Cardiac muscle cell (in vitro differentiated cells and primary cell): ENCODE measurements at places on chromosomes 12 and 14. TPM values are rescaled to one million over a fixed set of nuclear protein-coding genes. Genes with fewer than 3 reads are reported as not detected.
A peak's percentile ranks its signal among the peaks of the same experiment; 100 is the strongest.

Gene TBC1D30
- 0.57 and 1.4 TPM in 2 replicates for total RNA-seq

Gene KLRC2
- not detected in 2 replicates for total RNA-seq

DNA sequence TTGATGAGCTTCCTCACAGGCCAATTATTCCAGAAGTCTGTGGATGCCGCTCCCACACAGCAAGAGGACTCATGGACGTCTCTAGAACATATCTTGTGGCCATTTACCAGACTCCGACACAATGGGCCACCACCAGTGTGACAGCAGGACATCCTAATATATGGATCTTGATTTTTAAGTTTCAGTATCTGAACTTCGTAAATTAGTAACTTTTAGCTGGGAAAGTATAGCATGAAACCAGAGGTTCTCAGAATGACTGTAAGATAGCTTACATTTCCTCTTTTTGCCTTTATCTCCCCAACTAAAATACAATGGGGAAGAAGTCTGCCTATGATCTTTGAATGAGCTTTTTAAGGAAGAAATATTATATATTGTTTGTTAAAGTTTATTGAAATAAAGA, 87.0 kb downstream of the DNAI7 start:
- no peak overlapping the region for H3K27ac ChIP-seq
- no peak overlapping the region for H3K4me3 ChIP-seq
- DNase-seq = no peak
- H3K4me1 ChIP-seq = no peaks in the 10 kb centered on the region

DNA sequence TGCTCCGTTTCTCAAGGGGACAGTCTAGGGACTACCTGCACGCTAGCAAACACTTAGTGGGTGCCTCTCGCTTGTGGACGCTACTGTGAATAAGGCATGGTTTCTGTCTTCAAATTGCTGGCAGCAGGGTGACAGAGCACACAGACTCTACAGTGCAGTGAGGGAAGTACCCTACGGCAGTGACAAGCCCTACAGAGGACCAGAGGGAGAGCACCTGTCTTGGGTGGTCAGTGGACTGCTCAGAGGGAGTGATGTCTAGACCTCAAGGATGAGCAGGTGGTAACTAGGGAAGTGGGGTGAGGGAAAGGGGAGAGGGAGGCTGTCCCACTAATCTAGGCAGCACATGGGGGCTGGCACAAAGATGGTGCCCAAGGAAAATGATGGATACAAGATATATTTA, 160.5 kb downstream of the RBM19 start:
- DNase-seq = no peak
- no peak overlapping the region for H3K4me3 ChIP-seq
- H3K27ac ChIP-seq = no peak overlapping the region
- H3K27me3 ChIP-seq = no peaks in the 10 kb centered on the region
- H3K36me3 ChIP-seq = no peaks in the 10 kb centered on the region
- H3K4me1 ChIP-seq = no peaks in the 10 kb centered on the region

GRCh38 chr12:9751204-9752144, 9.2 kb downstream of the CD69 start:
- no peaks in the 10 kb centered on the region for H3K4me1 ChIP-seq
- H3K4me3 ChIP-seq = no peak overlapping the region
- DNase-seq = peak; percentile 49
- H3K27me3 ChIP-seq = no peaks in the 10 kb centered on the region

DNA sequence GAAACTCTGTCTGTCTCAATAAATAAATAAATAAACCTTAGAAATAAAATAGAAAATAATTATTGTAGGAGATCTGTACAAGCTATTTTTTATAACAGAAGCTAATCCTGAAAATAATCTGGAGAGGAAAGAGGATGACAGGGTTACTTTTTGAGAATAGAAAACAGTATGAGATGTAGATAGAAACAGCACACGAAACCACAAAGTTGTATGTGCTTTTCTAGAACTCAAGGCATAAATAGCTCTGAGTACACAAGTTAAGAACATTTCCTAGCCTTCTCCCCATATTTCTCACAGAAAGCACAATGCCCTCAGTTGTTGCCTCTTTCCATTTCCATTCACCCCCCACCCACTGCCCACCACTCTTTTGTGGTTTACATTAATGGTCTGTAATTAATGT, 35.7 kb downstream of the SLC38A4 start:
- no peak for DNase-seq
- H3K27me3 ChIP-seq = no peaks in the 10 kb centered on the region
- H3K4me1 ChIP-seq = no peaks in the 10 kb centered on the region
- no peak overlapping the region for H3K27ac ChIP-seq
- H3K4me3 ChIP-seq = no peak overlapping the region

DNA sequence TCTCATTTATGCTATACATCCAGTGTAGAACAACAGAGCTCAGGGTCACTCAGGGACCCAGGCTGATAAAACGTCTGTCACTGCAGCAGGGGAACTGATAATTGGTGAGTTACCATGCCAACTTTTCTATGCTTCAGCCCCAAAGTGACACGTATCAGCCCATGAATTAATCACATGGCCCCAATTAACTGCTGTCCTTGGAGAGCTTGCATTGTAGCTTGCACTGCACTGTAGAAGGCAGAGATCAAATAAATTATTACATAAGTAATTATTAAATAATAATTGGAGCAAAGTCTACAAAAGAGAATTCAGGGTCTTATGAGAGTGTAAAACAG, 144.6 kb downstream of the SUDS3 start:
- no peak for DNase-seq
- H3K27me3 ChIP-seq = no peaks in the 10 kb centered on the region
- H3K27ac ChIP-seq = peak overlapping the region; percentile 39
- H3K4me3 ChIP-seq = no peak overlapping the region

DNA sequence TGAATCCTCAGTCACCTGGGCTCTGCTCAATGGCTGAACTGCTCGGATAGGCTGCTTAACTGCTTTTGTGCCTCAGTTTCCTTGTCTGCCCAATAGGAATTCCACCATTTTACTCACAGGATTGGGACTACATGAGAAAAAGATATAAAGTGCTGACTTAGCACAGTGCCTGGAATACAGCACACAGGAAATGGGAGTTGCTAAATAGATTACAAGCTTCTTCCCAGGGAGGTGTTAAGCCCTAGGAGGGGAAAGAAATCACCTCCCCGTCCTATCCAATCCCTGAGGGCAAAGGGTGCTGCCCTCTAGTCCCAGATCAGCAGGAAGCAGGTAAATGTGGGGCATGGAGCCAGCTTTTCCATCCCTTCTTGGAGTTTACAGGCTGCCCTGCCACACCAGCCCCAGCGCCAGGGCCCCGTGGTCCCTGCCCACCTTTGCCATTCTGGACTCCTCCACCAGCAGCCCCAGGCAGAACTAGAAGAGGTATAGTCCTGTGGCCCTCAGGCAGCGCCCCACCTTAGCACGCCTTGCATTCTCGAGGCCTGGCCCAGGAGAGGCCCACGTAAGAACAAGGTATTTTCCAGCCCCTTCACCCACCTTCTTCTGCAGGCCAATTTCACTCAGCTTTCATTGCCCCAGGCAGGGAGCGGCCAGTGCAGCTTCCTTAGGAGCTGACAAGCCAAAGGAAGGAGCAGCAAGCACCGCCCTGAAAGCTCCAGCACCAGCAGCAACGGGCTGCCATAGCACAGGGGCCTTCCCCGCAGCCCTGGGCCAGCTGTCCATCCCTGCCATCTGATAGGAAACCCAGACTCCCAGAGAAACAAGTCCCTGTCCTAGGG, 28.8 kb upstream of the RPLP0 start:
- peaks cover 73% of the 10 kb centered on the region for H3K4me1 ChIP-seq
- H3K36me3 ChIP-seq = no peaks in the 10 kb centered on the region
- no peak for DNase-seq
- H3K4me3 ChIP-seq = no peak overlapping the region

DNA sequence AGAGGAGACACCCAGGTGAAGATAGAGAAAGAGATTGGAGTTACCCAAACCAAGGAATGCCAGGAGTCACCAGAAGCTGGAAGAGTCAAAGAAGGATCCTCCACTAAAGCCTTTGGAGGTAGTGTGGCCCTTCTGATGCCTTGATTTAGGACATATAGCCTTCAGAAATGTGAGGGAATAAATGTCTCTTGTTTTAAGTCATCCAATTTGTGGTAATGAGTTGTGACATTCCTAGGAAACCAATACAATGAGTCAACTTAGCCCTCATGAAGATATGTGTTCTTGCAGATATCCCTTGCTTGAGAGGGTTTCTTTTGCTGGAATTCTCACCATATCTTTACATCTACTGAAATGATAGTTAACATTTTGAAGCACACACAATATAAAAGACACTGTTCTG, 58.8 kb downstream of the CCER1 start:
- DNase-seq = no peak
- H3K27ac ChIP-seq = no peak overlapping the region
- H3K4me1 ChIP-seq = no peaks in the 10 kb centered on the region
- no peaks in the 10 kb centered on the region for H3K36me3 ChIP-seq
